Neuronal stem cell (in vitro differentiated cells): ENCODE measurements at places on chromosomes 12 and 14.

GRCh38 chr12:70178038-70178437 lies 65.2 kb upstream of the CNOT2 start:
- DNase-seq, result no peak

DNA sequence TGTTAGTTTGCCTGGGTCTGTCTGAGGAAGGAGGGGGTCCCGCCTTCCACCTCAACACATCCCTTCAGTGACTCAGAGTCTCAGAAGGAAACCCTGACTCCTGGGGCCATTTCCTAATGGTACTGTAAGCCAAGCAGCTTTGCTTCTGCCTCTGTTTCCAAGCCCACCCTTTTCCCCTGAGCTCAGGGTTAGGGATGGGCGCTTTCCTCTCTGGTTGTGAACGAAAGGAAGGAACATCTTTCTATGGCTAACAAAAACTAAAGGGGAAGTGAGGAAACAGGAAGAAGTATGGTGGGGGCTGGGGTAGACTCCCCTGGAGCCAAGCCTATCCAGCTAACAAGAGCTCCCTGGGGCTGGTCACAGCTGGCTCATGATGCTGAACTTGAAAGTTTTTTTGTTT lies 11.6 kb upstream of the UNC119B start:
- no peak for DNase-seq

DNA sequence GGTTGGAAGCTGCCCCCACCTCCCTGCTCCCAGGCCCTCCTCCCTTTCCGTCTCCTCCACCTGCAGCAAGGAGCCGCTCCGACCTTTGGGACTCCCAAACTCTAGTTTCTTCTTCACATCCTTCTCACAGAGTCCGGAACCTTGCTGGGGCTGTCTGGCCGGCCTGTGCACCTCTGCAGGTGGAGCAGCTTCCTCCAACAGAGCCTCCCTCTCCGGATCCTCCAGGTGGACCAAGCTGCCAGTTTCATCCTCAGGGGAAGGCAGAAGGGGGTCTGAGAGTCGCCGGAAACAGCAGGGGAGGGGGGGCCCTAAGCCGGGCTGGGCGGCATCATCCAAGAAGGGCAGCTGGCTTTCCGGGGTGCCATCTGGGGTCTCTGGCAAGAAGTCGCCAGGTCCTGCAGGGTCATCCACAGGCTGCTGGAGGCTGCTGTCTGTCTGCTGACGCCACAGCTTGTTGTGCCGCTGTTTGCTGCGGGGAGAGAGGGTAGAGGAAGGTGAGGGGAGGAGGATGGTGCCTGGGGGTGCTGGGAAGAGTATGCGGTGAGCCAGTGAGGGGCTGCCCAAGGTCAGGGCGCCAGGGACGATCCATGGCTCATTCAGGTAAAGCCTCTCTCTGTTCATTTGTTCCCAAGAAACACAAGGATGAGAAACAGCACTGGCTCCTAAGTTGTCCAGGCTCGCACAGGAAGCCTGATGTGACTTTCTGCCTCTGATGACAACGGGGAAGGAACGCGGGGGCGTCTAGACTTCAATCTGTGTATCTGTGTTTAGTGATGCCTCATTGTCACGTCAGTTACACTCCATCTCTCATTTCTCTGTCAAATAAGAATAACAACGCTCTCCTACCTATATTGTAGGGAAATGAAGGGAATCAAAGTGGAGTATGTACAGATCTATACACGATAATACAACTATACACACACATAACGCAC lies 61.3 kb upstream of the CORO1C start:
- DNase-seq, result no peak

GRCh38 chr12:7047306-7047705 lies 13.2 kb upstream of the C1S start:
- no peak for DNase-seq
